Parietal lobe (tissue), 2 donors: ENCODE measurements at places on chromosomes 7 and 10. TPM values are rescaled to one million over a fixed set of nuclear protein-coding genes. Genes with fewer than 3 reads are reported as not detected.

The AZGP1 gene
- total RNA-seq = not detected

The GDI2 gene
- 331 TPM for total RNA-seq

The SLC26A3 gene
- total RNA-seq = not detected

The TAS2R4 gene
- 16.6 TPM for total RNA-seq

The SLC16A9 gene
- 9.4 TPM for total RNA-seq
